ENCODE measurements at places on chromosomes 2 and 18.

GRCh38 chr2:182715121-182715891, 751 bp upstream of the DNAJC10 start:
- DNase-seq, result no peak

- DNase-seq, result no peak
Measured at GRCh38 chr2:104047516-104047915, 806.4 kb upstream of the POU3F3 start.

- DNase-seq, result no peak
Measured at GRCh38 chr2:65417509-65418085, 14.8 kb downstream of the SPRED2 start.

- no peak for DNase-seq
Measured at GRCh38 chr2:237092920-237093781, 7.5 kb downstream of the COPS8 start.

DNA sequence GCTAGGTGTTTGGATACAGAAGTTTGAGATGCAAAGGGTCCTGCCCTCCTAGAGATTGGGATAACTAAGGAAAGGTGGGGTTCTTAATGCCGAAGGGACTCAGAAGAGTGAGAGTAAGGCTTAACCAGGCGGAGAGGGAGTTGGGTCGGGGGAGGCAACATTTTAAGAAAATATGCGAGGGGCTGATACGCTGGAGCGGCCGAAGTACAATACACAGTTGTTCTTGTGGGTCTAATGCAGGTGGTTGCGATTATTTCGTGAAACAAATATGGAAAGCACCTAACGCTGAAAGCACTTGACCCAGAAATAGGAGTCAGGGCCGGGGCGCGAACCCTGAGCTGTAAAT, 344 bp upstream of the MRPL33 start:
- DNase-seq, result no peak

DNA sequence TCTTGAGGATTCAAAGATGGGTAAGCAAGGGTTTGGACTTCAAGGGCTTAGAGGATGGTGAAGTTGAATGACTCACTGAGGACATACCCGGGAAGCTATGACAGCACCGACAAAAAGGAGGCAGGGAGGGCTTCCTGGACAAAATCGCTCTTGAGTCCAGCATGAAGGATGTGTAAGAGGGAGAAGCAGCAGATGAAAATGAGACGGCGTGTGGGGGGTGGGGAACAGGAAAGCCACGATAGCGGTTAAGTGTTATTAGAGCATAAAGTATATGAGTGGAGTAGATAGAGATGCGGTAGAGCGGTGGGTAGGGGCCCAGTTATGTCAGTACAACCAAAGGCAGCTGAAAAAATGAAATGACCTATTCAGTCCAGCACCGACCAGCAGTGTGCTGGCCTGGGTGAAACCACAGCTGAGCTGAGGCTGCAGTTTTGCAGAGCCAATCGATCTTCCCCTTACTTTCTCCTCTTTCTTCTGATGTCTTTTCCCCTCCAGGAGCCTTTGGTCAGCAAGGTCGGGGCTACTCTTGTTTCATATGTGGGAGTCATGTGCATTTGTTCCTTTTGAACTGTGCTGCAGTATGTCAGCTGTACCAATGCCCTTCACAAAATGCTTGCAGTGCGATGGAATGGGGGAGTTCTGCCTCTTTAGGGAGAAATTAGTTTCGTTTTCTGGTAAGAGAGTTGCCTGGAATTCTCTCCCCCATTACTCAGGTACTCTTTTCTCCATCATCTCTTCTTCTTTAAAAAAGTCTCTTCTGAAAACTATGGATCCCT, 2.0 kb upstream of the THUMPD2 start:
- DNase-seq, result no peak

GRCh38 chr2:222257645-222258044, 41.2 kb downstream of the PAX3 start:
- DNase-seq, result no peak

DNA sequence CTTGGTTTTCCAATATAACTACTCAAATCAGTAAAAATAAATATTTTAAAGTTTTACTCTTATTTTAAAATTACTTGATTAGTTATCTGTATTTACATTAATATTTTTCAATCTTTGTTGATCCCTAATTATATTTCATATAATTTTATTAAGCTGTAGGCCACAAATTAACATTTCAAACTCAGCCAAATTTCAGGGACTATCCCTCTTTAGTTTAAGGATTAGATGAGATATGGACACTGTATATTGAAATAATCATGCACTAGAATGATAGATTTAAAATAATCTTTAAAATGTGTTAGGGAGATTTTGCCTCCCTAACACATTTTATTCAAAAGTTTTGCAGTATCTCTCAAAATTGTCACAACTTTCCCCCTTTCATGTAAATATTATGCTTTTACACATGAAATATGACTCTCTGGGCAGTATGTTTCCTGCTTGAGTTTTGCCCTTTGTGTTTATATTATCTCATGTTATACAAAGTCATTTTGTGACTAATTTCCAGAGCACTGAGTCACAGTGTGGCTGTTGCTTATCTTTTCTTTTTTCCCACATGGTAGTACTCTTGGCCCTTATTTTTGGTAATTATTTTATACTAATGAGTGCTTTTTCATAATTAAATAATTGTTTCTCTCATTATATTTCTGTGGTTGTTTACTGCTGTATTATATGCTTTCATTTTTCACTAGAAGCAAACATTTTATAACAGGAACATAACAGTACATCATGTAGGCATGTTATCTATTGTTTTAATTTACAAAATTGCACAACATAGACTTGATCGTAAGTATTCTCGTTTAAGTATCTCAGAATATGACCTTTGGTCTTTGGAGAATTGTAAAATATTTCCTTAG, 1.2 kb downstream of the TFPI start:
- peak; percentile 69 for DNase-seq

DNA sequence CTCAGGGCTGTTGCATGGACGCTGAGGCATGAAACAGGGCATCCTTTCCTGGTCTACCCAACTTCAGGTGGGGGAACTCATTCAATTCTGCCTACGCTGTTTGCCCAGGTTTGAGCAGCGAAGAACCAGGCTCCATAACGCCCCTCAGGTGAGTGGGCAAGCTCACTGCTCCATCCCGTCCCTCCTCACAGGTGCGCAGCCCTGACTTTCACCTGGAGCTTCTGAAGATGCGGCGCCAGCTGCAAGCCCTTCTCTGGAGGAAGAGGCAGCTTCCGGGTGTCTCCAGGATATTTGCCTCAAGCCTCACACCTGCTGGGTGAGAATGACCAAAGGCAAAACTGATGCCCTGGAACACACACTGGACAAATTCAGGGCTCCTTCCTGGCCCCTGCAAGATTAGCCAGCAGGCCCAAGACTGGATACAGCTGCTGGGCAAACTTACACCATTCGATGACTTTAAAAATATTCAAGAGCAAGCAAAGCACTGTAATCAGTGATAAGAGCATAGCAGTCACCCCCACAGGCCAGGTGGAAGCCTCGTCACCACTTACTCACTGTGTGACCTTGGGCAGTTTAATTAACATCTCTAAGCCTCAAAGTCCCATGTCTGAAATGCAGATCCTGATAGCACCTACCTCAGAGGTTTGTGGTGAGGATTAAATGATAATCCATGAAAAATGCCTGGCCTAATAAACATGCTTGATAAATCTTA, 97.7 kb downstream of the GYPC start:
- no peak for DNase-seq

- DNase-seq, result no peak
Measured at GRCh38 chr2:65979446-65979845, 455.5 kb upstream of the MEIS1 start.

GRCh38 chr2:227325839-227326195, 766 bp downstream of the MFF start:
- no peak for DNase-seq

GRCh38 chr2:7530001-7530400, 612.8 kb downstream of the RNF144A start:
- DNase-seq, result no peak

DNA sequence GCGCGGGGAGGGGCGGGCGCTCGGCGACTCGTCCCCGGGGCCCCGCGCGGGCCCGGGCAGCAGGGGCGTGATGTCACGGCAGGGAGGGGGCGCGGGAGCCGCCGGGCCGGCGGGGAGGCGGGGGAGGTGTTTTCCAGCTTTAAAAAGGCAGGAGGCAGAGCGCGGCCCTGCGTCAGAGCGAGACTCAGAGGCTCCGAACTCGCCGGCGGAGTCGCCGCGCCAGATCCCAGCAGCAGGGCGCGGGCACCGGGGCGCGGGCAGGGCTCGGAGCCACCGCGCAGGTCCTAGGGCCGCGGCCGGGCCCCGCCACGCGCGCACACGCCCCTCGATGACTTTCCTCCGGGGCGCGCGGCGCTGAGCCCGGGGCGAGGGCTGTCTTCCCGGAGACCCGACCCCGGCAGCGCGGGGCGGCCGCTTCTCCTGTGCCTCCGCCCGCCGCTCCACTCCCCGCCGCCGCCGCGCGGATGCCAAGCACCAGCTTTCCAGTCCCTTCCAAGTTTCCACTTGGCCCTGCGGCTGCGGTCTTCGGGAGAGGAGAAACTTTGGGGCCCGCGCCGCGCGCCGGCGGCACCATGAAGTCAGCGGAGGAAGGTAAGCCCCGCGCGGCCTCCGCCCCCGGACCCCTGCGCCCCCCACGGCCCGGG, at the start of gene NFATC1:
Gene NFATC1 (plus strand): TSS at position 170 of the 644 bp plus-strand sequence. CDS start 295 bp downstream, at position 465.
- DNase-seq, result no peak

- DNase-seq, result no peak
Measured at GRCh38 chr18:13603304-13604019, 122.9 kb downstream of the FAM210A start.

GRCh38 chr18:56747032-56747658, 96.0 kb downstream of the WDR7 start:
- DNase-seq, result no peak

GRCh38 chr2:24722141-24722790, 70.9 kb downstream of the PTRHD1 start:
- DNase-seq, result no peak

DNA sequence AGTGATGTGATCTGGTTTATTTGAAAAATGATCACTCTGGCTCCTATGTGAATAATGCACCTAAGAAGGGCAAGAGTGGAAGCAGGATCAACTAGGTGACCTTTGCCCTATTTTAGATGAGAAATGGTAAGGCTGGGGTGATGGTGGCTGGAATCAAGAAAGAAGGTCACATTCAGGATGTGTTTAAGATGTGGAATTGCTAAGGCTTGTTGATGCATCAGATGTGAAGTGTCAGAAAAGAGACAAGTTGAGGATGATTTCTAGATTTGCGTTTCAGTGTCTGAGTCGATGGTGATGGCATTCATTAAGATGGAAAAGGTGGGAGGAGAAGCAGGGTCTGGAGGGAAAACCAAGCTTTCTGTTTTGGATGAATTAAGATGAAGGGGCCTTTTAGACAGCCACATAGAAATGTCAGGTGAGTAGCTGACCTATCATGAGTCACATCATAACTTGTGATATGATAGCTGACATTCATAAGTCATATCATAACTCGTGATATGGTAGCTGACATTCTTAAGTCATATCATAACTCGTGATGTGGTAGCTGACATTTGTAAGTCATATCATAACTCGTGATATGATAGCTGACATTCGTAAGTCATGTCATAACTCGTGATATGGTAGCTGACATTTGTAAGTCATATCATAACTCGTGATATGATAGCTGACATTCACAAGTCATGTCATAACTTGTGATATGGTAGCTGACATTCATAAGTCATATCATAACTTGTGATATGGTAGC, 101.2 kb upstream of the SEC11C start:
- no peak for DNase-seq

- no peak for DNase-seq
Measured at GRCh38 chr2:189016311-189016861, 42.2 kb downstream of the COL3A1 start.

- DNase-seq, result no peak
Measured at GRCh38 chr18:24876266-24876665, 415.8 kb downstream of the HRH4 start.

DNA sequence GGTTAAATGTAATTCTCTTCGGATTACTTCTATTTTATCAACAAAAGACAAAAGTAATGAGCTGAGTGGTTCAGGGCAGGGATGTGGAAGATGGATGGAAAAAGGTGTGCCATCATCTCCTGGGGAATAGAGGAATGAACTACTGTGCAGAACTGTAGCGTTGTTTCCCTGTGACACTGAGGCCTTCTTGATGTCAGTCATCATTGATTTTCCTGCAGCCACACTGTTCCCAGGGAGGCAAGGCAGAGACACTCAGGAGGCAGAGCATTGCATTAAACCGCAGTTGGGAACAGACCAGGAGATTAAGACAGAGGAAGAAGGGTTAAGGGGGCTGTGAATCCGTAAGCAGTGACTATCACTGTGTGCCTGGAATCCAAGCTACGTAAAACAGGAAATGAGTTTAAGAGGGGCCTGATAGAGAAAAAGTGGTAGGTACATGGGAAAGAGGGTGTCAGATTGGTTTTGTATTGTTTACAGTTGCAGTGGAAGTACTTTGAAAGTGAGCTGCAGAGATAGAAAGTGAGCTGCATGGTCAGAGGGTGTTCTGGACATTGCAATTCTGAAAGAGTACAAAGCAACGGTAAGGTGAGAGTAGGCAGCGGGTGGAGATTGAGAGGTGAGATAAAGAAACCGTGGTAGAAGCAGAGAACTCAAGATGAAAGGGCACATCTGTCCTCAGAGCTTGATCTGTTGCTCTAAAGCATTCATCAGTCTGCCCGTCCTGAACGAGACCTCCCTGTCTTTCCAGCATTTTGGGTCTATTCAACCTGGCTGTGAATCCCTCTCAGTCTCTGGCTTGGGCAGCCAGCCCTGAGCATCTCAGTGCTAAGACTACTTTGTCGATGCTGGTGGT, 793.4 kb upstream of the CELF4 start:
- no peak for DNase-seq

DNA sequence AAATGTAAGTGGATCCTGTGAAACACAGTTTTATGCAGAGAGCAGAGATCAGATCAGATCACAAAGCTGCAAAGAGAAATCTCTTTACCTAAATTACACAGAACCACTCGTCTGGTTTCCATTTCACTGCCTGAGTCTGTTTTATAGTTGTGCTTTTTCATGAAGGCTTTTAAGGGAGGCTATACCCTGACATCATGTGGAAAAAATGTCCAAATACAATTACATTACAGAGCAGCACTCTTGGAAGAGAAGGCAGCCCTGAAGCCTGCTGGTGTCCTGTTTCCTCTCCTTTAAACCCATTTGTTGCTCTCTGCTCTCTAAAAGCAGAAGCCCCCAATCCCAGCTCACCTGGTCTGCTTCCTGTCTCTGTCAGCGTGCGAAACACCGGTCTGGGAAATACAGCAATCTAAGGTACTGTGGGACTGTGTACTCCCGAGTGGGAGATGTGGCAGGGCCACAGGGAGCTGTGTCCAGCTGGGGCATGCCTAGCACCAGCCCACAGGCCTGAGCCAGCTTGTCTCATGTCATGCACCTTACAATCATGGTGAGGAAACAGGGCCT, 24.8 kb upstream of the ZFP36L2 start:
- no peak for DNase-seq
